ENCODE measurements at places on chromosomes 12 and 14.

DNA sequence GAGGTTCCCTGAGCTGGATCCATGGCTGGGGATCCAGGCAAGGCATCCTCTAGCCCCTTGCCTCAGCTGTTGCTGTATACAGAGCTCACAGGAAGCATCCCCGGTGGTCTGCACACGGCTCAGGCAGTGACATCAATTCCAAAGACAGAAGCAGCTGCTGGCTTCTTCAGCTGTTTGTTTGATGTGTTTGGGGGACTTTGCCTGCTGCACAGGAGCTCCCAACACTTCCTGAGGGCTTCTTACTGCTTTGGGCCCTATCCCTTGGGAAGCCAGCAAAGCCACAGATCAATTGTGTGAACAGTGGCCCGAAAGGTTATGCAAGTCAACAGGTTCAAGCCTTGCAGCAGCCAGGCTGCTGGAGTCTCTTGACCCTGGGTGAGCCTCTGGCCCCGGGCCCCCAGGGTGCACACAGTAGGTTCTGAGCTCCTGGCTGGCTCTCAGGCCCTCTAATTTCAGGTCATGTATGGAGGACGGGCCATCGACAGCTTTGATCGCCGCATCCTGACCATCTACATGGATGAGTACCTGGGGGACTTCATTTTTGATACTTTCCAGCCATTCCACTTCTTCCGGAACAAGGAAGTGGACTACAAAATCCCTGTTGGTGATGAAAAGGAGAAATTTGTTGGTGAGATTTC is 42.6 kb downstream of the CCDC92 start:
- no peak for DNase-seq

GRCh38 chr12:30850684-30851083 is 75.9 kb upstream of the TSPAN11 start:
- no peak for DNase-seq

DNA sequence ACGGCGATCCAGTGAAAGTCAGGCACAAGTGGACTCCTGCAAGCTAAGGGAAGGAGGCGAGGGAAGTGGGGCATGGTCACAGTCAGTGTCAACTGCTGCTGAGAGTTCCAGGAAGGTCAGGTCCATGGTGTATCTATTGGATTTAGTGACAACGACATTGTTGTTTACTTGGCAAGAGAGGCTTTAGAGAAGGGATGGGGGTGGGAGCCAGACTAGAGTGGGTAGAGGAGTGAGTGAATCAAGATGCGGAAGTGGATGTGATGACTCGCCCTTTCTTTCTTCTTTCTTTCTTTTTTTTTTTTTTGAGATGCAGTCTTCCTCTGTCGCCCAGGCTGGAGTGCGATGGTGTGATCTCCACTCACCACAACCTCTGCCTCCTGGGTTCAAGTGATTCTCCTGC is 12.5 kb downstream of the P2RX7 start:
- no peak for DNase-seq

GRCh38 chr14:30580616-30581282 is 21.8 kb downstream of the G2E3 start:
- DNase-seq, result no peak

GRCh38 chr12:121712461-121713256 is at the start of gene TMEM120B:
TMEM120B (plus strand) TSS chr12:121712752; CDS start chr12:121712896, 144 bp downstream.
- no peak for DNase-seq

DNA sequence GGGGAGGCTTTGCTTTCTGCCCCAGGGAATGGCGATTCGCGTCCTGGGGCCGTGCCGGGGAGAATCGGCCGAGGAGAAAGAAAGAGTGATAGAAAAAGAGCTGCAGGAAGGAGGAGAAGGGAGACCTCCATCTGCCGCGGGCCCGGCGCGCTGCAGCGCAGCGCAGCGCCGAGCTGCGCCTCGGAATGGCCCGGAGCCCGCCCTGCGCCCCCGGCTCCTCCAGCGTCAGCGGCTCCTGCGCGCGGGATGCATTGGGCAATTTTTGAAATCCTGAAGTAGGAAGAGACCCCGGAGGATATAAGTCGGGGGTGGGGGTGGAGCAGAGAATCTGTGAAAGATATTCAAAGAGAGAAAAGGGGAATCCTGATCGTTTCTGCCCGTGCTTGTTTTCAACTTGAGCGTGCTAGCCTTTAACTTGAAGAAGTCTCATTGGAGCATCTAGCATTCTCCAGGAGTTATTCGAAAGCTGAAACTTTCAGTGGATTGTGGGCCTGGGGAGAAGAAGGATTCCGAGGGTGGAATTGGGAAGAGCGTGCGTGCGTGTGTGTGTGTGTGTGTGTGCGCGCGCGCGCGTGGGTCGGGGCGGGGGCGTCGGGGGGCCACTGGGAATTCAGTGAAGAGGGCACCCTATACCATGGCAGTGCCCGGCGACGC is 441 bp downstream of the PDE3A start:
- DNase-seq, result no peak

- DNase-seq, result no peak
These were observed 442 bp downstream of the FLVCR2 start for GRCh38 chr14:75578786-75579337.

DNA sequence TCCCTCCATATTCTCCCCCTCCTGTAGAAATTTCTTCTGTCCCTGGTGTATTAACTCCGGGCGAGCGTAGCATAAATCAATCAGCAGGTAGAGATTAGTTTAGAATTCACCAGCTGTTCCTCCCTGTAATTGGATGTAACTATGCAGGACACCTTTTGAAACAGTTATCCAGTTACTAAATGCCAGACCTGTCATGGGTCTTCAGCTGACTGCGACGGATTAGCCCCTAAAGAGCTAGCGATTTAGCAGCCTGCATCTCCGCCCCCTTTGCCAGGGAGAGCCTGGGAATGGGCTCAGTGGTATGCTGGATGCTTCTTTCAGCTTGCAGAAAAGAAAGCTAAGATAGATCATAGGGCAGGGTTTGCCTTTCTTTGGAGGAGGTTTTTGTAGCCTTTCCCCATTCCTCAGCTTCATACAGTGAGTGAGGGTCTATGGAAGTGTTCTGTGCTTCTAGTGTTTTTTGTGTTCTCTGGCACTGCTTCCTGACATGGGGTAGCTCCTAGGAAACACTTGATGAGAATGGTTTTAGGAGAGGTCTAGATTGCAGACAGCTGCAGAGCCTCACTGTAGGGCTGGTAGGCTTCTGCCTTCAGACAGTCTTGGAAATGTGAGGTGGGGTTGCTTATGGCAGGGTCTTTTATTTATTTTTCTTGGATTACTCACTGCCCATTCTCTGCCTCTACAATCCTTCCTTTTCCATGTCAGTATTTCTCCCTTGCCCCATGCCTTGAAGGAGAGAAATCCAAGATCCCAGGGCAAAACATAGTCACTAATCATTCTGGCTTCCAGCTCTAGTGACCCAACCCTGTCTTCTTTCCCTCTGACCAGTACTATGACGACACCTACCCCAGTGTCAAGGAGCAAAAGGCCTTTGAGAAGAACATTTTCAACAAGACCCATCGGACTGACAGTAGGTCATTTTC is 16.7 kb downstream of the COPZ1 start:
- DNase-seq, result no peak

All from non-pigmented ciliary epithelial cell (primary cell).